Pancreas (tissue), 10 donors: ENCODE measurements at places on chromosomes 2 and 18.
A peak's percentile ranks its signal among the peaks of the same experiment; 100 is the strongest.

DNA sequence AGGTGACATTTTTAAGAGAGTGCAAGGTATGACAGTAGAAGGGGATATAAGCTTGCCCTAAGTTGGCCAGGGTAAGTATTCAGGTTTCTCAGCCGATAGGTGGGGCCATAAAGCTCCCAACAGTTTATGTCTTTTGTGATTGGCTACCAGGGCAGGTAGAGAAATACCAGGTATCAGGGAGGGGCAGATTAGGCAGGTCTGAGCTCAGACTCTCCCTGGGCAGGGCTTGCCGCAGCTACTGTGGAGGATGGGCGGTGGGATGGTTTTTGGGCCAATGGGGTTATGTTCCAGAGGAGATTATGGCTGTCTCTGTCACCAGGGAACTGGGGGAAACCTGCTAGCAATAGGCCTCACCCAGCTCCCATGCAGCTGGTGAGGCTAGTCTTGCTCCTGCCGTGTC, 211.6 kb downstream of the PTH2R start:
- DNase-seq, result no peak

GRCh38 chr18:35856178-35856577, 116.3 kb upstream of the RMP24 start:
- no peak for DNase-seq

- DNase-seq, result no peak
Observed at GRCh38 chr2:29444150-29444549, 328.9 kb downstream of the CLIP4 start.

GRCh38 chr2:127486247-127487058, 39.8 kb downstream of the IWS1 start:
- no peak for DNase-seq

DNA sequence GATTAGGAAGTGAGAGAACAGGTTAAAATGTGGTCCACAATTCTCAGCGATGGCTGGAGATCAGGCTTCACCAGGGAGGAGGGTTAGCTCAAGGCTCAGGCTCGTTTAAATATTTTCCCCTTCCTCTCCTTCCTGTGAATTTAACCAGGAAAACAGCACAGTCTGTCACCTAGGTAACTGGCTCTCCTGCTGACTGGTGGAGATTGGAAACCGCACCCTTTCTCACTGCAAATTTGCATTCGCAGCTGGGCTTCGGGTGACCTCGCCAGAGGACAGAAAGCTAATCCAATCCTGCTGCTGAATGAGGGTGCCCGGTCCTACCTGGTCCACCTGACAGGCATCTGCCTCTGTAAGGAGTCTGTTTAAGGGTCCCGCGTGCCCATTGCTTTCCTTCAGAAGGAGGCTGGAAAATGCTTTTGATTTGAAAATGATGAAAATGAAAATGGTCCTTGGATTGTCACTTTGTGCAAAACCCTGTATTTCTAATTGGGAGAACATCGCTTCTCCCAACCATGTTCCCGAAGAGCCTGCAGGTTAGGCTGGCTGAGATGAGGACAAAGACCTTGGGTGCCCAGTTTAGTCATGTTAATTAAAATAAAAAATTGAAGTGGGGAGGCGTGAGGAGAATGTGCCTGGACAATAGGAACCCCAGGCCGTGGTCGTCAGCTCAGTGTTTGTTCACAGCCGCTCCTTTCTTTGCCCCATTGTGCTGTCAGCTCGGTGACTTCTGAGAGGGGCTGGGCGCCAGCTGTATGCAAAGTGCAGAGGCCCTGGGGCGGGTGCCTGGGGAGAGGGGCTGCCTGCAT, 43.4 kb upstream of the MTCL1 start:
- no peak for DNase-seq

DNA sequence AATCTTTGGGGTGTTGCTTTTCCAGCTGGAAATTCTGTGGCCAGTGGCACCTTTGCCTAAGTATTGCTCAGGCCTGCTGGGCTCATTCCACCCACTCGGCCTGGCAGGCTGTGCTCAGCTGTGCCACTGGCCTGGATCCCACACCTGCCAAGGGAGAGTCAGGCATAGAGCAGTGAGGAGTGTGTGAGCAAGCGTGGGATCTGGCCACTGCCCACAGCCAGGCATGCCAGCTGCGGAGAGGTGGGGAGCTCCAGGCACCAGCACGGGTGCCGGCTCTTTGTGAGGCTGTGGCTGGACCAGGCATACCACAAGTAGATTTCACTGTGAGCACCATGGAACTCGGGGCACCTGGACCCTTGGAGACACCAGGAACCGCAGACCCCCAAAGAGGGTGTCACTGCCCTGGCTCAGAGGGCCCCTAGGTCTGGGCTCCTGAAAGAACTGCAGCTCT, 118.1 kb upstream of the MAP2 start:
- peak; percentile 92 for DNase-seq

GRCh38 chr2:25521665-25522387, 151.6 kb downstream of the DTNB start:
- DNase-seq, result peak; percentile 31

DNA sequence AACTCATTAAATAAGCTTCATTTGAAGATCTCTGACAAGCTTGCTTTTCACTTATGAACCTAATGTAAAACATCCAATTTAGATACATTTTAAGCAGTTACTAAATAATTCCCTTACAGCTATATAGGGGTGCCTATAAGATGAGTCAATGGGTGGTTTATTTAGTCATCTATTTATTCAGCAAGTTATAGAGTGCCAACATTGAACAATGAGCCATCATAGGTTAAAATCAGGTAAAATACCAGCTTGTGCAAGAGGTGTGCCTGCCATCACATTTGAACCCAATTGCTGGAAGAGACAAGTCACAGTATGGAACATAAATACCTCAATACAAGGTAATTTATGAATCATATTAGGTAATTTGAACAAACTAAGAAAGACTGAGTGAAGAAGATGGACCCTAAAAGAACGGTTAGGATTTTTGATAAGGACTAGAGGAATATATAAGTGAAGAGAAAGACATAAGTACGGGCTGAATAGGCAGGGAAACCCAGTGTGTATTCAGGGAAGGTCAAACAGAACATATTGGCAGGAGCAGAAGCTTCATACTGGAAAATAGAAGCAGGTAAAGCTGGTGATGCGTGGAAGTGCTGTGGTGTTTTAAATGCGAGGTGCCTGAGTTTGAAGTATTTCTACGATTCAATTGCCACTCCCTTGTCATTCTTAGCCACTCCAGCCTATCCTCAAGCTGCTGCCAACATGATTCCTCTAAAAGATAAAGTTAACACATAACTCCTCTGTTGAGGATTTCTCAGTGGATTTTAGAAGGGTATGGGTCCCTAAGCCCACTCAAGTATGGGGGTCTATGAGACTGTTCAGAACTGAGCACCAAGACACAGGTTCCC, 18.9 kb upstream of the STAT4 start:
- DNase-seq, result no peak

GRCh38 chr2:191611614-191612013, 66.3 kb upstream of the NABP1 start:
- no peak for DNase-seq

- DNase-seq, result no peak
Observed at GRCh38 chr2:128986026-128986715, 667.5 kb upstream of the HS6ST1 start.

- no peak for DNase-seq
Observed at GRCh38 chr18:37637478-37637850, 71.9 kb upstream of the CELF4 start.

- DNase-seq, result no peak
Observed at GRCh38 chr2:54949431-54949830, 100.8 kb downstream of the RTN4 start.

DNA sequence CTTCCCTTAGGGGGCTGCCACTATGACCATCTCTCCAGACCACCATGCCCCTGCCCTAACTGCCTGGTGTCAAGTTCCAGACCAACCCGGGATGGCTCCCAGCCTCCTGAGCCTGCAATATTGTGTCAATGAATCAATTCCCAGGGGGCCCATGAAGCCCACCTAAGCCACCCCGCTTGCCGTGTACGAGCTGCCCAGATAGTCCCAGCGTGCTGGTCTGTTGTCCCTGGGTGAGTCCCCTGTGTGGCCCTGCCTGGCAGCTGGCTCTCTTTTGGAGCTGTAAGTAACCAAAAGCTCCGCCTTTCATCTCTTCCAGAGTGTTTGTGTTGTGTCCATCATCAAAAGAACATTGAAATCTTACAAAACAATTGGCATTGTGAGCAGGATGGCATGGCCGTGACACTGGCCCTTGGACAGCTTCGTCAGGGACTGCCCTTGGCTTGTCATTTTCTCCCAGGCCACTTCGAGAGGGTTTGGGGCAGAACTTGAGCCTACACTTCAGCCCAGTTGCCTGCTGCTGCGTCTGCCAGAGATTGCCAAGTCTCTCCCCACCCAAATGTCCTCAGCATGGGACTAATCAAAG, 11.3 kb upstream of the MAL start:
- DNase-seq, result peak; percentile 44

DNA sequence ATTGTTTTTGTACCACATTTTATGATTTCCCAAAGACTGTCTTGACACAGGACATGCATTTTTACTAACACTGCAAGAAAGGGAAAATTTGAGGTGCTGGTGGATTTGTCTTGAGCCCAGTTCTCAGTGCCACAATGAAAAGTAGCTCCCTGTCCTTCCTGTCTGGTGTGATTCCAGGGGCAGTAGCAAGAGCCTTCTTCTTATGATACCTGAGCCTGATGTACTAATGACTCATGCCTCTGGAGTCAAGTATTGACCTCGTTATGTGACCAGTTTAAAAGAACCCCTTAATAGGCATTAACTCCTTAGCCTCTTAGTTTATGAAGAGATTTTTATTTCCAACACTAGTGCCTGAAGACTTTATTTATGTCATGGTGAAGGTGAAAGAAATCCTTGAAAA, 728.6 kb downstream of the SLC4A3 start:
- DNase-seq, result no peak

GRCh38 chr2:180778291-180778690, 202.1 kb upstream of the UBE2E3 start:
- no peak for DNase-seq

DNA sequence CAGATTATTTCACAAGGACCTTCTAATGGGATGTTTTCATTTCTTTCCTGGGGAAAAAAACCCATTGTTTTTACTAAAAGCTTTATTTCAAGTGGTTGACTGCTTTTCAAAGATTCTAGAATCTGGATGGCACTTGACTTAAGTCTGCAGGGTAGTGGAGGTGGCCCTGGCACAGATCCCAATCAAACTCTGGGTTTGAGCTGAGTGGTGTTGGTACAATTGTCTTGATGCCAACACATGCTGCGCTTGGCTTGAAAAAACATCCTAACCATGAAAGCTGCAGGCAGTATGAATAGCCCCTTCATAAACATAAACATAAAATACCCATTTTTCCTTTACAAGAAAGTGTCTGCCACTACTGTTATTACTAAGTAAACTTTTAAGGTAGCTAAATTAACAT, 3.6 kb downstream of the PAPOLG start:
- no peak for DNase-seq

DNA sequence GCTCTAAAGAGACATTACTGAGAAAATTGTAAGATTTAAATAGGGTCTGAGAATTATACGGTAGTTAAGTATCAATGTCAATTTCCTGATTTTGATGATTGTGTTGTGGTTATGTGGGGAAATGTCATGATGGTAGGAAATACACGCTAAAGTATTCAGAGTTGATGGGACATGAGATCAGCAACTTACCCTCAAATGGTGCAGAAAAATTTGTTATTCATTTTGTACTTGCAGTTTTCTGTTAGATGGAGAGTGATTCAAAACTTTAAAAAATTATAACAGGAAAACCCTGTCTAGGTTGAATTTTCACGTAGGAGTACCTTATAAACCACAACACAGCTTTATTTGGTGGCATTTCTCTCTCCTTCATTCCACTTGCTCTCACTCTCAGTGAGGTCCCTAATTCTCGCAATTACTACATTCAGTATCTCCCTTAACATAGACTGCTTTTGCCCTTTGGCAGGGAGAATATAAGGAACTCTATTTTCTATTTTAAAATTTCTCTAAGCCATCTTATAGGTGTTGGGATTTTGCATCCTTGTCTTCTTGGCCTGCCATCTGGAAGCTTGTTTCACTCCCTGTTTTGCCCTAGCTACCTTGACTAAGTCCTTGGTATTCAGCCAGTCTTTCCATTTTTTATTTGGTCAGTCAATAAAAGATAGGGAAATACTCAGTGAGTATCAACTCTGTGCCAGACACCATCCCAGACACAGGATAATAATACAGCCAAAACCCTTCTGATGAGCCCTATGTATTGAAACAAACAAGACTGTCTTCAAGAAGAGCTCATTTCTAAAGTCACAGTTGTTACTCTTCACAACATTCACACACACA, 550.6 kb upstream of the ACVR2A start:
- no peak for DNase-seq

DNA sequence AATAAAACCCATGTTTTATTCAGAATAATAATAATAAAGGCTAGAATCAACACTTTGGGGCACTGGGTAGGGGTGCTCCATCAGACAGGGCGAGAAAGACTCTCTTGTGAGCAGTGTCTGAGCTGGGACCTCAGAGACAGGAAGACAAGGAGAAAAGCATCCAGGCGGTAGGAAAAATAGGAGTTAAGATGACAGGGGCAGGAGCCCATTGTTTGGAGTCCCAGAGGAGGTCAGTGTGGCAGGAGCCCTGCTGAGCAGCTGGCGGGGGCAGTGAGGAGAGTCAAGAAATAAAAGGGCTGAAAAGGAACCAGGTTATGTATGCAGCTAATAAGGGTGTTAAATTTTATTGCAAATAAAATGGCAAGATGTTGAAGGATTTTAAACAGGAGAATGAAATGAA, 457.4 kb downstream of the FBXO15 start:
- DNase-seq, result no peak

DNA sequence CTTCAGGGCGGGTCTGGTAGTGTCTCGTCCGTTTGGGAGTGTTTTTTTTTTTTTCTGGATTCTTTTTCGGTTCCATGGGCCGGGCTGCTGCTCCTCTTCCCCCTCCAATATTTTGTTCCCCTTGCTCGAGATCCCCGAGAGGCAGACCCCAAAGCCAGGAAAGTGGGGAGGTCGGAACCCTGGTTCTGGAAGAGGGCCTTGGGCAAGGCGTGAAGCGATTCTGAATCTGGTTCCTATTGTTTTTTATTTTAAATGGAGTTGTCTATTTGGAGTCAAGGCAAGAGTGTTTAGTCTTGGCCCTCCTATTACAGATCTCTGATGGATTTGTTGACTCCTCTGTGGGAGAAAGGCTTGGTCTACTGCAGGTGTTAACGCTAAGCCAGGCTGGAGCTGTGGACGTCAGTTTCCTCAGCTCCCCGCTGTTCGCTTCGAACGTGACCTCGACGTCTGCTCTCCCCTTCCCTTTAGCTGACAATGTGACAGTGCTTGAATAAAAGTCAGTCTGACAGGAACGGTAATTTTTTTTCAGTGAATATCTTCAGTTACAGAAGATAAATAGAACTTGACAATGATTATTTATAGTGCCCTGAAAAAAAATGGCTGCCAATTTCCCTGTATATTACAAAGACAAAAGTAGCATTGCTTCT, 683 bp upstream of the DNAJC27 start:
- DNase-seq, result peak; percentile 50

DNA sequence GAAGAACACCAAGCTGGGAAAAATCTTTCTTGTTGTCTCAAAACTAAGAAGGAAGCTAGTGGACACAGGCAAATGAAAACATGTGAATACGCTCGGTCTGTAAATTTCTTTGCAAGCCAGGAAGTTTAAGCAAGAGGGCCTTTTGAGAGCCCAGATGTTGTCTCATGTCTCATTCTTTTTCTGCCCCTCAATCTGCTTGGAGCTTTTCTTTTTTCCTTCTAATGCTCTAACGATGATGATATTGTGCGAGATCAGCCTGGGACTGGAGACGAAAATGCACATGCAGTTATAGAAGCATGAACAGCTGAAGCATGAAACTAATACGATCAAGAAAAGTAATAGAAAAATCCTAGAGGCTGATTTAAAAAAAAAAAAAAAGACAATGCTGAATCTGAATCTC, 138.6 kb upstream of the CHAC2 start:
- no peak for DNase-seq
